ENCODE measurements at places on chromosomes 6 and 20.

GRCh38 chr6:11718463-11718862 is 60.1 kb downstream of the ADTRP start:
- DNase-seq, result no peak

DNA sequence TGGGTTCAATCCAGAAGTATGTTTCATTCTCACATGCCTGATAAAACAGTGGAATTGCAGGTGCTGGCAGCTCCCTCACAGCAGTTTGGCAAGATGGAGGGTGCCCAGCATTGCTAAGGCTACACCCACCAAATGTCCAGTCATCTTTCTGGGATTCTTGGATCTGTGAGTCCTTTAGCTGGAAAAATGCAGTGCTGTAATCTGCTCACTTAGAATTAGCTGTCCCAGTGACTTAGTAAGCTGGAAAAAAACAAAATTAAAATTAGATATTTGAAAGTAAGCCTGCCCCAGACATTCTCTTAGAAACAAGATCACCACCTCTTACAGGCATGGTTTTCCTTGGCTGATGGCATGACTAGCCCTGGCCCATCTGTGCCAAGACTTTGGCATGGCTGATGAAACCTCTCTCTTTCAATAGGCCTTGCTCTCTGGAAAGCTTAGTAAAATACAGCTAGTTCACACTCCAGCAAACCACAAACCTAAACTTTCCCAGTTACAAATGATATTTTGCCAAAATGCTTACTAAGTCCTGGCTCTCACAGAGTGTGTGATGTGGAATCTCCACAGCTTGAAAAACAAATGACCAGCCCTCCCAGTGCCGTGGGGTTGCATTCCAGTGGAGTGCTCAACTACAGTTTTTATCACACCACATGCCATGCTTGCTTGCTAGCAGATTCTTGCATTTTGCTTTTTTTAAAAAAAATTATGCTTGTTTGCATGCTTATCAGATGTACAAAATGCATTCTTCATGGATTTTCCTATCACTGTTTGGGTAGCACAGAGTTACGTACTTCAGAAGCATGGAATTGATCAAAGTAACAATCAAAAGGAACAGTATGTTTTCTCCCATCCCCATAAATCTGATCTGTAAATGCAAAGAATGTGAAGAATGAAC is 261.5 kb downstream of the EYA4 start:
- no peak for DNase-seq

- no peak for DNase-seq
Measured at GRCh38 chr6:87277123-87277522, 45.3 kb upstream of the SMIM8 start.

DNA sequence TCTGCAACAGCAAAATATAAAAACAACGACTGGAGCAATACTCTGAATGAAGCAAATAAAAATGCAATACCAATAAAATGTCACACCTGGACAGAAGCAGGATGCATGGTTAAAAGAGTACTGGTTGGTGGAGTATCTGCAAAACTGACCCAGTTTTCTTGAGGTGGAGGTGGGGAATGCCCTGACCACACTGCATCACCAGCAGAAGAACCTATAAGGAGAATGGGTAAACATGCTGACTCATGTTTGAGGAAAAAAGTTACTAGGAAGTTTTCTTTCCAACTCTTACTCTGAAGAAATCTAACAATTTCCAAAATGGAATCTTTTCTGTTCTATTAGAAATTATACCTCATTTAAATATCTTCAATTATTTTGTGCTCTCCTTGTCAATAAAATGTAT is 43.6 kb downstream of the REPS1 start:
- no peak for DNase-seq

- DNase-seq, result no peak
Measured at GRCh38 chr6:150177952-150178520, 35.2 kb downstream of the PPP1R14C start.

DNA sequence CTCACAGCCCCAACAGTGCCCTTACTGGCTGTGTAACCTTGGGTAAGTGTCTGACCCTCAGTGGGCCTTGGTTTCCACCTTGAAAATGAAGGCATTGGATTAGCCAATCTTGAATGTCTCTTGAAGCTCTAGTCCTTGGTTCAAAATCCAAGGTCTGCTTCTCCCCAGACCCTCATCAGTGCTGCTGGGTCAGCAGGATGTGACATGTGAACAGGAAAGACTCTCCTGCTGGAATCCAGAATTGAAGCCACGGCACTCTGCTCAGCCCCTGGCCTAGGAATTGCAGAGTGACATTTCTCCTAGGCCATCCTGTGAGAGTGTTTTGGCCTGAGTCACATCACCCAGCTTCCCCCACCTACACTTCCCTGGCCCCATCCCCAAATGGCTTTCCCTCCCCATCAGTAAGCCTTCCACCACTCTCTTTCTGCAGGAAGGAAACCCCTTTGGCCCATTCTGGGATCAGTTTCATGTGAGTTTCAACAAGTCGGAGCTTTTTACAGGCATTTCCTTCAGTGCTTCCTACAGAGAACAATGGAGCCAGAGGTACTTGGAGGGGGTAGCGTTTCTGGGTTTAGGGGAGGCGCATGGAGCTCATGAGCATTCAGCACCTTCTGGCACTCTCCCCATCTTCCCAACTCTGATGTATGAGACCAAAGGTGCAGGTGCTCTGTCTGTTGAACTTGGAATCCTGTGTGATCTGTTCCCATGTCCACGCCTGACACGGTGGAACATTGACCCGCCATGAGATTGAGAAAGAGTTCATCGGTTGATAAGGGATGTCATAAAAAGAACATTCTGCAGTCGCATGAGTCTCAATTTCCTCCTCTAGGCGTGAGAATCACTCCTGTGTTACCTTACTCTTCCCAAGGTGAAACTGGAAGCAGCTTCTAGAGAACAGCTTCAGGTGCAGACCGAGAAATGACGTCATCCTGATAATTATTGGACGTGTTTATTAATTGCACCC is 8.8 kb downstream of the POFUT1 start:
- DNase-seq, result peak; percentile 30

GRCh38 chr6:107156617-107157016 is 41.3 kb upstream of the BEND3 start:
- no peak for DNase-seq

DNA sequence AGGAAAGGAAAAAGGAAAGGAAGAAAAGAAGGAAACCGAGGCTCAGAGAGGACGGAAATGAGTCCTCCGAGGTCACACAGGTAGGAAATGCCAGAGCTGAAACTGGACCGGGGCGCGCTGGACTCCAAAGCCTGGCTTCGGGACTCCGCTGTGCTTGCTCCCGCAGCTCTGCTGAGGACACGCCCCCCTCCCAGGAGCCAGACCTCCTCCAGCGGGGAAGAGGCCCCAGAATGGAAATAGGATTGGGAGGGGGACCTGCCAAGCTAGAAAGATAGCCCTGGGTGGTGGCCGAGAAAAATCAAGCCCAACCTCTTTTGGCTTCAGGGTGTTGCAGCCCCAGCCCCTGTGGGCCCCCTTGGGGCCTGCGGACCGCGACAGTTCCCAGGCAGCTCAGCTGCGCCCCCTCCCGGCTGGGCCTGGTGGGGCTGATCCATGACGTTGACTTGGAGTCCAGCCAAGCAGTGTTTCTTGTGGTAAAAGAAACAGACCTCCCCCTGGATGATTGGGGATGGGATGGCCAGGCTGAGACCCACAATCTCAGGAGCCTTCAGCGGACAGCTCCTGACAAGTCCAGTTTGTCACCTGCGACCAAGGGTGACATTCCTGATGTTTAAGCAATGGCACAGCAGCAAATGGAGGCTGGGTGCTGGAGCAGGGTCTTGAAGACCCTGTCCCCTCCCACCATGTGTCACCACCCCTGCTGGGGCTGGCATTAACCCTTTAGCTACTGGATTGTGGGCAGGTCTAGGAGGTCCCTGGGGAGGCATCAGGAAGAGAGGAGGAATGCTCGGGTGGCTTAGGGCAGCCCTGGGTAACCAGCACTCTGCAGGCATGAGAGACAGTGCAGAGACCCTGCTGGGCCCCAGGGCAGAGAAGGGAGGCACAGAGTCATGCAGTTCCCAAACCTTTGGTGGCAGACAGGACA is 55.4 kb downstream of the RIPOR3 start:
- peak; percentile 89 for DNase-seq

DNA sequence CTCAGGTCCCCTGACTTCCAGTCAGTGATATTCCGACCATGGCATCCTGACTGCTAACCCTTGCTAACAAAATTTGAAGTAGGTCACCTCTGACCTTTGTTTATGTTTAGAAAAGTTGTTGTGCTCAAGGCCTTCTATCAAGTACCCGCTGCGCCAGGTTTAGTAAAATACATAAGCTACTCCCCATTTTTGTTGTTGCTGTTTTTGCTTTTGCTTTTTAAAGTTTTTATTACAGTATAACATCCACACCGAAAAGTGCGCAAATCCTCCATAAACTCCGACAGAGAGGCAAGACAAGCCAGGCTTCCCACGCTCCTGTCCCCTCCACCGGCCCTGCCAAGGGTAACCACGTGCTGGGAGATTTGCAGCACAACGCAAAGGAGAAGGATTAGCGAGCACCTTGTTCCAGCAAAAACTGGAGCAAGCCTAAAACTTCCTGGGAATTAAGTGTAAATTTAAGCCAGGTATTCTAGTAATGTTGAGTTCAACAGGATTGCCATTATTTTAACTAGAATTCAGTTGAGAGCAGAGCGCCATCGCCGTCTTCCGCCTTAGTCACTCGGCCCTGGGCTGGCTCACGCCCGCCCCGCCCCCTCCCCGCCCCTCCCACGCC is 17.8 kb upstream of the HMGN4 start:
- DNase-seq, result no peak

GRCh38 chr6:13504611-13505344 is 17.4 kb upstream of the GFOD1 start:
- no peak for DNase-seq

- DNase-seq, result no peak
Measured at GRCh38 chr6:39057251-39058155, 8.9 kb downstream of the GLP1R start.

- DNase-seq, result peak; percentile 20
Measured at GRCh38 chr6:52049252-52050050, 38.0 kb downstream of the PKHD1 start.

- no peak for DNase-seq
Measured at GRCh38 chr20:16864069-16864468, 115.9 kb downstream of the OTOR start.

DNA sequence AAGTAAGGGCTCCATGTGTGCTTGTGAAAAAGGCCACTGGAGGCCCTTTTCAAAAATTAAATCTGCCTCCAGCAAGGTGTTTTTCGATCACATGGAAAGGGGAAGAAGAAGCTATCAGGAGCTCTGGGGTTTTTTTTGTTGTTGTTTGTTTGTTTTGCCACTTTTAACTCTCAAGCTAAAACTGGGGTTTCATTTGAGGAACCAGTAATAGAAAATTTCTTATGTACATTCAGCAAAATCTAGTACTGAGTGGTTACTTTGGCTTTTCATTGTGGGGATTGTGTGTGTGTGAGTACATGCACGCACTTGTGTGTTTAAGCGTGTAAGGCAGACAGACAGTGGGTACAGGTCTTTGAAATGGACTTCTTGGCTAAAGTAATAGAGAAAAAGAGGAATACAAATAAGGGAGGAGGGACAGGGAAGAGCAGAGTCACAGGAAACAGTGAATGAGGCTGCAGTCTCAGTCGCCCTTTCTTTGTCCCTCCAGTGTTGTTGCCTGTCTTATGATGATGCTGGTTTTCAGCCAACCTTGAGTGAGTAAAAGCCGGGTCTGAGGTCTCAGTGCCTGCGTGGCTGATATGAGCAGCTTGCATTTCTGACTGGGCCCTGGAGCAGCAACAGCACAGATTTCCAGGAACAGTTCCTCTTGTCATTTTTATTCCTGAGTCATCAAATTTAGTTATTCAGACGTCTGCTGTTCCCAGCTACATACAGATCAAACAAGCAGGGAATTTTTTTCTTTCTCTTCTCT is 26.2 kb downstream of the SLC16A10 start:
- DNase-seq, result no peak

DNA sequence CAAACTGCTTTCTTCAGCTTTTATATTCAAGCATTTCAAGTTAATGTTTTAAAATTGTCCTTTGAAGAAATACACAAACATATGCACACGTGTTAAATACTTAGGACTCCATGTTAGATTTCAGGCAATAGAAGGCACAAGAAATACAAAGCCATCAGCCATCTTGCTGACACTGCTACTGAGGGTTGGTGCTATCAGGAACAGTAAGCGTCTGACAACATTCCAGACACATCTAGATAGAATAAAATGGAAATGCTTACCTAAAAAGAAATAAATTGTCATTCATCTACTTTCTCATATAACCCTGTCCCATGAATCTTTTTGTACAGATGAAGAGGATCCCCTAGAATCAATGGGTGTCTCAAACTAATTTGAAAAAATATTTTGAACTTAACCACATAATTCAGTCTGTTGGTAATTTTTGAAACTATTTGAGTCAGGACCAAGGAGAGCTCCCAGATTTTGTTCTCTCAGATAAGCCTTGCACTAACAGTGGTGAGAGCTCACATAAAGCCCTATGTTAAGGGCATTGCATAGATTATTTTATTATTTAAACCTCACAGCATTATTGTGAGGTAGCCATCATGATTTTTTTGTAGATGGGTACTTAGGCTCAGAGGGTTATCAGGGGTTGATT is 631.1 kb upstream of the POU3F2 start:
- peak; percentile 12 for DNase-seq

GRCh38 chr6:158013904-158014504 is 32.3 kb downstream of the SYNJ2 start:
- no peak for DNase-seq

GRCh38 chr6:13641315-13641714 is 26.2 kb downstream of the NOL7 start:
- no peak for DNase-seq

GRCh38 chr6:42453654-42454427 is 2.1 kb upstream of the TRERF1 start:
- DNase-seq, result peak; percentile 23

- no peak for DNase-seq
Measured at GRCh38 chr6:139743664-139744437, 369.4 kb upstream of the CITED2 start.

DNA sequence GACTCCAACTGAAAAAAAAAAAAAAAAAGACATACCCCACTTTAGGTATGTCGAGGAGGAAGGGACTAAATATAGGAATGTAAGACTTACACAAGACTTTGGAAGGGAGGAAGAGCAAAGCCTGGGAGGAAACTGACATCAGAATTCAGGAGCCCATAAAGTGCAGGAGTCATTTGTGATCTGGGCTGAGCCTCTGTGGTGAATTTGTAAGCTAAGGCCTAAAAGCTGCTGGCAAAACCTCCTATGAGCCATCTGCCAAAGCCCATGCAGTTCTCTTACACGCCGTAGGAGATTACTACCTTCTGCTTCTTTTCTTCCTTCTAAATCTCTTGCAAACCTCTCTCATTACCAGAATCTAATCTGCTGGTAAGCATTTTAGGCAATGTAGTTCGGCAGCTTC is 52.0 kb upstream of the THEMIS start:
- DNase-seq, result no peak

GRCh38 chr6:142316791-142317368 is 15.1 kb downstream of the ADGRG6 start:
- DNase-seq, result no peak

- DNase-seq, result no peak
Measured at GRCh38 chr6:84766799-84767525, 2.6 kb upstream of the TBX18 start.

GRCh38 chr20:18628330-18628920 is 40.6 kb downstream of the DTD1 start:
- DNase-seq, result peak; percentile 62

DNA sequence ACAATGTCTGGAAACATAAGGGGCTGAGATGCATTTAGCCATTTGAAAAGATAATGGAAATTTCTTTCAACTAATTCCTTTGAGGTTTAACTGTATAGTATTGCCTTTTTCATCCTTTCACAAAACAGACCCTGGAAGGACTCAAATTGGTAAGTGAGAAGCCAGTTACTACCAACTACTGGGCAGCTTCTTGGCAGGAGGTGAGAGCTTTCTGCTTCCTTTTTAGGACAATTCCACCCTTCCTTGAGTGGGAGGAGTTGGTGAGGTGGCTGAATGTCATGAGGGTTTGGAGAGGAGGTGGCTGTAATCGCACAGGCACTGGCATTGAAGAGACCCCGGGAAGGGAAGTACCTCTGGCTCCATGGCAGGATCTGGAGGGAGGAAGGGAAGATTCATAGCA is 341.1 kb downstream of the NRN1 start:
- DNase-seq, result no peak
